ENCODE measurements at places on chromosomes 3 and 15. TPM values are rescaled to one million over a fixed set of nuclear protein-coding genes. Genes with fewer than 3 reads are reported as not detected.

KNG1 gene
- not detected for total RNA-seq

CPLX3 gene
- total RNA-seq: 1.6 TPM

UBE3A gene
- 245 TPM for total RNA-seq

PPP2R3A gene
- 44.8 TPM for total RNA-seq

PCLAF gene
- total RNA-seq: 5.9 TPM

PARP16 gene
- total RNA-seq: 16.6 TPM

IMPG2 gene
- 2.8 TPM for total RNA-seq

ATG3 gene
- total RNA-seq: 45.4 TPM

GFM1 gene
- 84.2 TPM for total RNA-seq

BFSP2 gene
- 2.5 TPM for total RNA-seq

MAN2A2 gene
- 100 TPM for total RNA-seq

EOMES gene
- total RNA-seq: 20.0 TPM

MUC4 gene
- total RNA-seq: not detected

OR5H1 gene
- not detected for total RNA-seq

ALCAM gene
- total RNA-seq: 88.0 TPM

ABI3BP gene
- 1.6 TPM for total RNA-seq

RTP3 gene
- not detected for total RNA-seq

PLSCR5 gene
- not detected for total RNA-seq

TM4SF4 gene
- total RNA-seq: not detected

C3orf49 gene
- not detected for total RNA-seq

CP gene
- 0.94 TPM for total RNA-seq

CACNA2D3 gene
- 16.6 TPM for total RNA-seq

LEKR1 gene
- total RNA-seq: 1.3 TPM

GADL1 gene
- 2.8 TPM for total RNA-seq

WNT5A gene
- 7.8 TPM for total RNA-seq

EPHA3 gene
- total RNA-seq: 208 TPM

DUOX1 gene
- total RNA-seq: not detected

THSD4 gene
- 0.94 TPM for total RNA-seq

PRSS50 gene
- 0.31 TPM for total RNA-seq

XIRP1 gene
- total RNA-seq: not detected

ATP13A5 gene
- total RNA-seq: 0.63 TPM

RARRES1 gene
- total RNA-seq: 2.5 TPM

CORO2B gene
- 52.9 TPM for total RNA-seq

FMN1 gene
- total RNA-seq: 4.7 TPM

XPC gene
- total RNA-seq: 26.3 TPM

TUBGCP5 gene
- total RNA-seq: 38.5 TPM

ANAPC13 gene
- total RNA-seq: 39.1 TPM

PLSCR2 gene
- total RNA-seq: not detected

HYKK gene
- total RNA-seq: 1.3 TPM

GHRL gene
- total RNA-seq: not detected

LAMB2 gene
- total RNA-seq: 69.2 TPM

GOLGA6B gene
- total RNA-seq: not detected

IL17RB gene
- total RNA-seq: 2.2 TPM

CCDC80 gene
- total RNA-seq: 4.4 TPM

ZNF662 gene
- 35.7 TPM for total RNA-seq

CCDC71 gene
- 24.7 TPM for total RNA-seq

GATM gene
- total RNA-seq: 128 TPM

GCSAM gene
- total RNA-seq: not detected

ALDH1A3 gene
- total RNA-seq: 0.63 TPM

PTPRG gene
- total RNA-seq: 103 TPM

RARB gene
- total RNA-seq: 7.8 TPM

PPP1R14D gene
- total RNA-seq: not detected

FANCD2OS gene
- total RNA-seq: not detected

Measured in parietal lobe (tissue), 2 donors.